Mucosa of descending colon (tissue), 3 donors: ENCODE measurements at places on chromosomes 3 and 15. TPM values are rescaled to one million over a fixed set of nuclear protein-coding genes. Genes with fewer than 3 reads are reported as not detected.

Gene C3orf49
- total RNA-seq: not detected

Gene MAP1A
- 59.4 TPM for total RNA-seq

Gene PLA1A
- 2.1 TPM for total RNA-seq

Gene TJP1
- 86.9 TPM for total RNA-seq

Gene GP9
- not detected for total RNA-seq

Gene SERINC4
- total RNA-seq: 0.16 TPM

Gene RAP2B
- 14.4 TPM for total RNA-seq

Gene TIMP4
- total RNA-seq: 1.2 TPM

Gene TMA7
- 153 TPM for total RNA-seq

Gene WWTR1
- 20.7 TPM for total RNA-seq

Gene NOX5
- total RNA-seq: not detected

Gene RGMA
- 88.4 TPM for total RNA-seq

Gene CLRN1
- not detected for total RNA-seq

Gene XYLB
- total RNA-seq: 27.7 TPM

Gene CYP19A1
- 0.06 TPM for total RNA-seq

Gene ALS2CL
- 68.1 TPM for total RNA-seq

Gene CCR9
- 0.12 TPM for total RNA-seq

Gene SORD
- total RNA-seq: 15.8 TPM

Gene MUC20
- total RNA-seq: 147 TPM

Gene ZIC4
- total RNA-seq: not detected

Gene CCR5
- total RNA-seq: 3.4 TPM

Gene NUP210
- 8.1 TPM for total RNA-seq

Gene PROS1
- total RNA-seq: 30.1 TPM

Gene CDHR4
- total RNA-seq: 0.38 TPM

Gene IL17RB
- total RNA-seq: 10.9 TPM

Gene PLCH1
- 13.2 TPM for total RNA-seq

Gene GREM1
- total RNA-seq: 77.8 TPM

Gene ACAN
- 1.3 TPM for total RNA-seq

Gene IGSF11
- total RNA-seq: 5.9 TPM

Gene SCG3
- total RNA-seq: 0.89 TPM
